ENCODE measurements at places on chromosomes 1 and 21.

DNA sequence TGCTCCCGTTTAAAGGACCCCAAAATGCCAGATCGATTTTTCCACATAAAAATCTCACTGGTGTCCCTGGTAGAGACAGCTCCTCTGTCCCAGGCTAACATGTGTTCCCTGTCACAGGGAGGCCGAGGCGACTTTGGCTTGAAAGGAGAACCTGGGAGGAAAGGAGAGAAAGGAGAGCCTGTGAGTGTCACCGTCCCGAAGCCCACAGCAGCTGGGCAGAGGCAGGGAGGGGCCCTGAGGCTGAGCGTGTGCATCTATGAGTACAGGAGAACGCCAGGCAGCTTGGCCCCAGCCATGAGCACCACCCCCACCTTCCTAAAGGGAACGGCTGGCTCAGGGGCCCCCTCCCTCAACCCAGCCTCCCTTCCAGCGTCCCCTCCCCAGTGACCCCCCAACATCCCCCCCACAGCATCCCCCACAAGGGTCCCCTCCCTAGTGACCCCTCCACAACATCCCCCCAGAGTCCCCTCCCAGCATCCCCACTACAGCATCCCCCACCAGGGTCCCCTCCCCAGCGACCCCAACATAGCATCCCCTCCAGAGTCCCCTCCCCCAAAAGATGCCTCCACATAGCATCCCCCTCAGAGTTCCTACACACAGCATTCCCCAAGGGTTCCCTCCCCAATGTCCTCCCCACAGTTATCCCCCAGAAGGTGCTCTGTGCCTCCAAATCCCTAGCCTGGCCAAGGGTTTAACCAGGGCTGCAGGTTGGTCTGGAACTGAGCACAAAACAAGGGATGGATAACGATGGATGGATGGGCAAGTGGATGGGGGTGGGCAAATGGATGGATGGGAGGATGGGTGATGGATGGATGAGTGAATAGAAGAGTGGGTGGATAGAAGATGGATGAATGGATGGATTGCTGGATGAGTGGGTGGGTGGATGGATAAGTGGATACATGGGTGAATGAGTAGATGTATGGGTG, 25.1 kb downstream of the COL6A2 start:
- no peak for DNase-seq

- no peak for DNase-seq
Observed at GRCh38 chr1:27727126-27727525, 1.4 kb downstream of the FAM76A start.

- DNase-seq, result no peak
Observed at GRCh38 chr1:178510155-178510554, 2.8 kb upstream of the TEX35 start.

DNA sequence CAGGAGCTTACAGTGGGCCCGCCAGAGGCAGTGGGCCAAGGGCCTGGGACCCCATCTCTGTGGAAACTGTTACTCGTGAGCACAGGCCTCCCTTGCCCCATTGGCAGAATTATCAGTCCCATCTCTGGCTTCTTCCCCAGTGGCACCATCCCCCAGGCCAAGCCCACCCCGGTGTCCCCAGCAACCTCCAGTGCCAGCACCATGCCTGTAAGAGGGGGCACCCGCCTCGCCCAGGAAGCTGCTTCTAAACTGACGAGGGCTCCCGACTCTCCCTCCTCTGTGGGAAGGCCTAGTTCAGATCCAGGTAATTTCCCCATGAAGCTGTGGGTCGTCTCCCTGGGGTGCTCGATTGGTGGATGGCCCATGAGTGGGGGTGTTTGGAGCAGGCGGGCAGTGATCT, 46.8 kb downstream of the TNFRSF8 start:
- DNase-seq, result no peak

GRCh38 chr1:218219460-218219859, 65.6 kb upstream of the RRP15 start:
- no peak for DNase-seq
